ENCODE measurements at places on chromosomes 16 and 17. TPM values are rescaled to one million over a fixed set of nuclear protein-coding genes. Genes with fewer than 3 reads are reported as not detected.

GRCh38 chr16:50509521-50510341 is 38.5 kb upstream of the NKD1 start:
- no peak overlapping the region for H3K27ac ChIP-seq
- no peaks in the 10 kb centered on the region for H3K36me3 ChIP-seq
- no peak overlapping the region for H3K4me3 ChIP-seq
- H3K27me3 ChIP-seq = no peaks in the 10 kb centered on the region
- peaks cover 5% of the 10 kb centered on the region for H3K4me1 ChIP-seq

GRCh38 chr16:79497606-79498350 is 102.8 kb downstream of the MAF start:
- no peak for DNase-seq
- no peaks in the 10 kb centered on the region for H3K36me3 ChIP-seq
- no peak overlapping the region for H3K27ac ChIP-seq
- no peaks in the 10 kb centered on the region for H3K4me1 ChIP-seq
- H3K27me3 ChIP-seq = peaks cover 26% of the 10 kb centered on the region
- H3K4me3 ChIP-seq = no peak overlapping the region

DNA sequence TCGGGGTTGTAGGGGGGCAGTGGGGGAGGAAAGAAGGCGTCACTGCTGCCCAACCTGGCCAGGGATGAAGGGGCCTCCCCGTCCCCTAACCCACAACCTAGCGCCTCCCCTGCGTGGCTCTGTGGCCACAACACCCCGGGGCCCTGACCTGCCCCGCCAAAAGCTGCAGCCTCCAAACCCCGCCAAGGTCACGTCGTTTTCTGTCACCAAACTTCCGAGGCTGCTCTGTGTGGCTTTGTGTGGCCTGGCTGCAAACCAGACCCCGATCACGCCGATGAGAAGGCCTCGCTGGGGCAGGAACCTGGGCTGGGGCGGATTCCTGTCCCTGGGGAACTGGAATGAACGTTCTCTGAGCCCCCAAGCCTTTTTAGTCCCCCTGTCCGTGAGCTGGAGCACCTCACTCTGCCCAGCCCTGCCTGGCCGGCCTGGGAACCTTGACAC is 30.5 kb upstream of the CIBAR2 start:
- H3K27ac ChIP-seq = no peak overlapping the region
- H3K36me3 ChIP-seq = no peaks in the 10 kb centered on the region
- H3K4me1 ChIP-seq = peaks cover 32% of the 10 kb centered on the region
- no peak for DNase-seq

- H3K27me3 ChIP-seq = no peaks in the 10 kb centered on the region
- H3K4me1 ChIP-seq = peaks cover 27% of the 10 kb centered on the region
- peaks cover 5% of the 10 kb centered on the region for H3K36me3 ChIP-seq
- no peak overlapping the region for H3K27ac ChIP-seq
- DNase-seq = no peak
- H3K4me3 ChIP-seq = no peak overlapping the region
Measured at GRCh38 chr16:81642107-81642436, 137.0 kb upstream of the PLCG2 start.

GRCh38 chr17:10251212-10251948 is 53.0 kb upstream of the GAS7 start:
- no peaks in the 10 kb centered on the region for H3K27me3 ChIP-seq
- no peak overlapping the region for H3K4me3 ChIP-seq
- no peak for DNase-seq
- H3K36me3 ChIP-seq = no peaks in the 10 kb centered on the region
- H3K4me1 ChIP-seq = peaks cover 8% of the 10 kb centered on the region
- H3K27ac ChIP-seq = no peak overlapping the region

- no peak overlapping the region for H3K4me3 ChIP-seq
- H3K27me3 ChIP-seq = peaks cover 26% of the 10 kb centered on the region
- no peaks in the 10 kb centered on the region for H3K36me3 ChIP-seq
- no peak for DNase-seq
- H3K4me1 ChIP-seq = no peaks in the 10 kb centered on the region
Measured at GRCh38 chr16:50006964-50007363, 18.1 kb upstream of the CNEP1R1 start.

- no peaks in the 10 kb centered on the region for H3K4me1 ChIP-seq
- H3K27ac ChIP-seq = no peak overlapping the region
- no peak for DNase-seq
- no peak overlapping the region for H3K4me3 ChIP-seq
Measured at GRCh38 chr17:32283745-32284201, 18.1 kb downstream of the RHBDL3 start.

AXIN2 gene
- total RNA-seq = 87.8 TPM

EZH1 gene
- 38.4 TPM for total RNA-seq

KRTAP4-3 gene
- total RNA-seq = not detected

Measured in mesothelial cell of epicardium (in vitro differentiated cells).